ENCODE measurements at places on chromosomes 7 and 10. TPM values are rescaled to one million over a fixed set of nuclear protein-coding genes. Genes with fewer than 3 reads are reported as not detected.
A peak's percentile ranks its signal among the peaks of the same experiment; 100 is the strongest.

- H3K4me1 ChIP-seq = no peaks in the 10 kb centered on the region
- no peak overlapping the region for H3K27ac ChIP-seq
- no peak overlapping the region for H3K4me3 ChIP-seq
- no peak for DNase-seq
- H3K36me3 ChIP-seq = no peaks in the 10 kb centered on the region
Observed at GRCh38 chr7:129886167-129886817, 66.5 kb downstream of the UBE2H start.

- H3K4me1 ChIP-seq = no peaks in the 10 kb centered on the region
- no peak for DNase-seq
- no peak overlapping the region for H3K27ac ChIP-seq
- H3K36me3 ChIP-seq = no peaks in the 10 kb centered on the region
- 0 out of 2 replicates have a peak, but pooled peaks cover 5% of the 10 kb centered on the region for H3K27me3 ChIP-seq
- no peak overlapping the region for H3K4me3 ChIP-seq
Observed at GRCh38 chr10:60267802-60268201, 121.9 kb downstream of the ANK3 start.

DNA sequence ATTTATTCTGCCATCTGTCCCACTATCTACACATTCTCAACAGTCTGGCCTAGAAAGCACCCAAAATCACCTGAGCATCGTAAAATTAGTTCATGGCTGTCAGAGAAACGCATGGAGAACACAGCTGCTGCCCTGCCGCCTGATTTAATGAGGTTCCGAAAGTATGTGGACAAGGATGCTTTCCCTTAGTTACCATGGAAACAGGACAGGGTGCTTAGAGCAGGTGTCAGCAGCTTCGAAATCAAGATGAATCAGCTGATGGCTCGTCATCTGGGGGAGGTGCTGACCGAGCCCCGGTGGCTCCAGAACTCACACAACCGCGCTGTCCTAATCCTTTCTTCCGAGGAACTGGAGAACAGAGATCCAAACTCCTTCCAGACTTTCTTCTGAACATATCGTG is 151.5 kb downstream of the TEX36 start:
- no peak overlapping the region for H3K4me3 ChIP-seq
- H3K27me3 ChIP-seq = peaks cover 9% of the 10 kb centered on the region

DNA sequence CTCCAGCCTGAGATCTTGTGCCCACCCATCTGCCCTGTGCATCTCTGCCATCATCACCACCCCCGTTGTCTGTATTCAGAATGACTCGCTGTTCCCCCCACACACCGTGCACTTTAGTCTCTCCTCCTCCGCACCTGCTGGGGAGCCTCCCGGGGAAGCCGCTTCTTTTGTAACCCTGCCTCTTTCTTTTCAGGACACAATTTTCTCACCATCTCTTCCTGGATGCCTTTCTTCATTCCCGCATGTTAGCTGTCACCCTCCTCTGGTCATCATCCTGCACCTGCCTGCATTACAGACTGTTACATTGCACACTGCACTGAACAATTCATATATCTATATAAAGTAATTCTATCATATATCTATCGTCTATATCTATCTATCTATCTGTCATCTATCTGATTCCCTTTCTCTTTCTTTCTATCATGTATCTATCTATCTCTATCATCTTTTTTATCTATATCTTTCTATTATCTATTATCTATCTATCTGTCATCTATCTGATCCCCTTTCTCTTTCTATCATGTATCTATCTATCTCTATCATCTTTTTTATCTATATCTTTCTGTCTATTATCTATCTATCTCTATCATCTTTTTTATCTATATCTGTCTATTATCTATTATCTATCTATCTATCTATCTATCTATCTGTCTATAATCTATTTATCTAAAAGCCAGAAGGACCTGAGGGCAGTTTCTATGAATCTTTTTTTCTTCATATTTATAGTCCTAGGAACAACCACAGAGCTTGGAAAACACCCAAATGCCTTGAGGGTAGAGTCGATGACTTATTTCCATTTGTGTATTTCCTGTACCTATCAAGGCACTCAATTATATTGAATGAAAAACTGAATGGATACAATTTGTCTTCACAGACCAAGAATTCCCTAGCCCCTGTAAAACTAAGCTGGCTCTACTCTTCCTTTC is 642.5 kb downstream of the ACTR3B start:
- no peaks in the 10 kb centered on the region for H3K4me1 ChIP-seq
- H3K4me3 ChIP-seq = no peak overlapping the region
- no peaks in the 10 kb centered on the region for H3K27me3 ChIP-seq

DNA sequence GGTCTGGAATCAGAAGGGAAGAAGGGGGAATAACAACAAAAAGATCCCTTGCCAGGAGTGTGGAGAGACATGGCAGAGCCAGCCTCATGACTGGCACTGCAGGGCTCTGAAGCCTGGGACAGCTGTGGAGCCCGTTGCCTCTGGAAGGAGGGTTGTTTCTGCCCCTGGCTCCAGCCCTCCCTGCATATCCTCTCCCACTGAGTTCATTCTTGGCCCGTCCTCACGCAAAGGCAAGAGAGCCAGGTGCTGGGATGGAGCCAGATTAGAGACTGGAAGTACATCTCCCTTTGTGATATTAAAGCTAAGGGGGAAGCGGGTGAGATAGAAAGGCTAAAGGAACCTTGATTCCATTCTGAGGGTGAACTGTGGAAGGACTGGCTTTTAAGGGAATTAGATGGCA is 141.5 kb upstream of the NPVF start:
- no peak overlapping the region for H3K27ac ChIP-seq
- no peaks in the 10 kb centered on the region for H3K4me1 ChIP-seq
- H3K36me3 ChIP-seq = no peaks in the 10 kb centered on the region
- no peak overlapping the region for H3K4me3 ChIP-seq
- DNase-seq = no peak

- no peaks in the 10 kb centered on the region for H3K27me3 ChIP-seq
- peaks cover 17% of the 10 kb centered on the region for H3K4me1 ChIP-seq
- no peak overlapping the region for H3K4me3 ChIP-seq
- no peak overlapping the region for H3K27ac ChIP-seq
- no peak for DNase-seq
- H3K36me3 ChIP-seq = no peaks in the 10 kb centered on the region
Observed at GRCh38 chr10:69240455-69240854, 20.3 kb downstream of the HKDC1 start.

DNA sequence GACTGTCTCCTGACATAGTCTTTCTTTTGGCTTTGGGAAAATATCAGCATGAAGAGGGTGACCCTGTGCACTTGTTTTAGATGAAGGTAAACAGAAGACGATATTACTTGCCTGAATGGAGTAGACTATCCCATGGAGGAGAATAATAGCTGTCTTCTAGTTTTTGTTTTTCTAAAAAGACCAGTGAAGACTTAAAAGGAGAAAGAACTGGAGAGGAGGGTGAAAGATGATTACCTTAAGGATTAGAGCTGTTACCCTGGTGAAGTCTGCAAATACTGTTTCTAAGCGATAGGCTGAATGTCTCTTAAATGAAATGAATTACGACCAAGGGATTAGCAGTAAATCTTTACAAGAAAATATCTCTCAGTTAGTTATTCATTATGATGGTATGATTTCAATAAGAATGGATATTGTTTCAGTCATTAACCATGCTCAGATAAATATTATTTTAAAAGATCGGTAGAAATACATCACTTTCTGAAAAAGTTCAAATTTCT is 255.6 kb upstream of the FERD3L start:
- no peaks in the 10 kb centered on the region for H3K36me3 ChIP-seq
- no peaks in the 10 kb centered on the region for H3K27me3 ChIP-seq
- peaks cover 28% of the 10 kb centered on the region for H3K4me1 ChIP-seq
- no peak for DNase-seq

GRCh38 chr7:7553386-7553785 is 13.3 kb upstream of the MIOS start:
- no peak for DNase-seq
- H3K36me3 ChIP-seq = no peaks in the 10 kb centered on the region
- H3K4me1 ChIP-seq = peaks cover 12% of the 10 kb centered on the region
- H3K27ac ChIP-seq = no peak overlapping the region

GRCh38 chr10:124306922-124307371 is 111.8 kb downstream of the OAT start:
- no peak overlapping the region for H3K4me3 ChIP-seq
- no peak for DNase-seq
- no peaks in the 10 kb centered on the region for H3K4me1 ChIP-seq
- no peaks in the 10 kb centered on the region for H3K36me3 ChIP-seq
- H3K27ac ChIP-seq = no peak overlapping the region

GRCh38 chr7:155869784-155870076 is 57.5 kb upstream of the SHH start:
- DNase-seq = peak; percentile 24
- no peak overlapping the region for H3K27ac ChIP-seq

GRCh38 chr7:200290-200689 is 7.9 kb downstream of the FAM20C start:
- H3K27ac ChIP-seq = no peak overlapping the region
- H3K36me3 ChIP-seq = no peaks in the 10 kb centered on the region
- no peaks in the 10 kb centered on the region for H3K4me1 ChIP-seq
- DNase-seq = no peak
- H3K4me3 ChIP-seq = no peak overlapping the region

DNA sequence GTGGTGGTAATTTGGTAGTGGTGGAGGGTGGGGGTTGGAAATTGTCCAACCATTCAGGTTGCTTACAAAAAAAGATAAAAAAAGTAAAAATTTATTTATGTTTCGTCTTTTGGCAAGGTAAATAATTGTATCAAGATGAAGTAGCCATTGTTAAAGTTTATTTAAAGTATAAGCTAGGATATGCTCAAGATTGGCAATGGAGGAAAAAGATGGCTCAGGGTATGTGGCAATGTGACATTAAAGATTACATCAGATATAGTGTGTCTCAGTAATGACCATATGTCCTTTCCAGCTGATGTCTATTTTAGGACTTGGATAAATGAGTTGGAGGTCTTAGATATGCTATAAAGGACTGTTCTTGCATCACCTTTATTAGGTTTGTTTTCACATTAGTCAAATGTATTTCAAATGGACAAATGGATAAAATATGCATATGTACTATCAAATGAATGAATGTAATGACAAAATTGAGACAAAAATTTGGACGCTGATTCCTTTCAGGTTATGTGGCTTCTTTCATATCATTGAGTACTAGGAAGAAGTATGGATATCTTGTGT is 60.9 kb downstream of the ST7 start:
- H3K4me1 ChIP-seq = peaks cover 13% of the 10 kb centered on the region
- no peak overlapping the region for H3K27ac ChIP-seq
- H3K36me3 ChIP-seq = no peaks in the 10 kb centered on the region
- no peak overlapping the region for H3K4me3 ChIP-seq
- no peak for DNase-seq

- no peak for DNase-seq
- no peak overlapping the region for H3K27ac ChIP-seq
- H3K36me3 ChIP-seq = no peaks in the 10 kb centered on the region
- no peaks in the 10 kb centered on the region for H3K27me3 ChIP-seq
Observed at GRCh38 chr7:118590107-118590506, 365.6 kb downstream of the ANKRD7 start.

Gene FAM13C
- total RNA-seq = 0.03 TPM

Gene OIT3
- not detected for total RNA-seq

Gene TBC1D12
- total RNA-seq = 22.3 TPM

Gene SFXN2
- total RNA-seq = 3.1 TPM

Gene KAT6B
- total RNA-seq = 6.0 TPM

Gene PNLIPRP3
- not detected for total RNA-seq

Gene LRIT1
- not detected for total RNA-seq
